Activated CD4-positive, alpha-beta T cell treated with anti-CD3 and anti-CD28 coated beads, Interleukin-2, amount 10 ng/mL, durations not matched to agents 24 days and 14 days (primary cell): ENCODE measurements at places on chromosomes 11 and 22. TPM values are rescaled to one million over a fixed set of nuclear protein-coding genes. Genes with fewer than 3 reads are reported as not detected.

- DNase-seq = no peak
Measured at GRCh38 chr11:1351278-1351937, 38.3 kb upstream of the BRSK2 start.

The DYNC2H1 gene
- total RNA-seq = 0.30 and 0.64 TPM in 2 replicates

DNA sequence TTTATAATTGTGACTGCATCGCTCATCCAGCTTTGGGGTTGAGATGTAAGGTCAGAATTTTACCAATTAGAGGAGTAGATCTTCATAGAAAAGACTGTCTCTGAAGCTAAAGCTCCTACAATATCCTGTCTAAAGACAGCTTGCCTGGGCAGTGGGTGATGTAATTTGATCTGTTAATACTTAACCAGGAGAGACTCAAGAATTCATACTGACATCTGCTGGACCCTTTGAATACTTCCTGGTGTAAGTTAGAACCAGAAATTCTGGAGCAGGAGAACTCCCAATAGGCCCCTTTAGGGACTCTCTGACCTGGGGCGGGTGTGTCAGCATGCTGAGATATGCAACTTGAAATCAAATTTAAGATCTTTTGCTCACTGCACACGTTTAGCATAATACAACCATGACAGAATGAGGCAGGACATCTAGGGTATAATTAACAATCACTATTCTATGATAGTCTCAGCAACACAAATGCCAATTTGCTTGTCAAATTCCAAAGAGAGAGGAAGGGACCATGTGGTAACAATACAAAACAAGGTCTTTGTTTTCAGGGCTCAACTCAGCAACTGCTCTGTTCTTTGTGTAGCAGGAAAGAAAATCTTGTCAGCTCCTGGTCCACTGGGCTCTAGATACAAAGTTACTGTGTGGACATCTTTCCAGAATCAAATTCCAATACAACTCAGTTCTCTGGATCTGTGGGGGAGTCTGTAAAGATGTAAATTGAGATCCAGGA, 143.9 kb downstream of the INSC start:
- no peak for DNase-seq

DNA sequence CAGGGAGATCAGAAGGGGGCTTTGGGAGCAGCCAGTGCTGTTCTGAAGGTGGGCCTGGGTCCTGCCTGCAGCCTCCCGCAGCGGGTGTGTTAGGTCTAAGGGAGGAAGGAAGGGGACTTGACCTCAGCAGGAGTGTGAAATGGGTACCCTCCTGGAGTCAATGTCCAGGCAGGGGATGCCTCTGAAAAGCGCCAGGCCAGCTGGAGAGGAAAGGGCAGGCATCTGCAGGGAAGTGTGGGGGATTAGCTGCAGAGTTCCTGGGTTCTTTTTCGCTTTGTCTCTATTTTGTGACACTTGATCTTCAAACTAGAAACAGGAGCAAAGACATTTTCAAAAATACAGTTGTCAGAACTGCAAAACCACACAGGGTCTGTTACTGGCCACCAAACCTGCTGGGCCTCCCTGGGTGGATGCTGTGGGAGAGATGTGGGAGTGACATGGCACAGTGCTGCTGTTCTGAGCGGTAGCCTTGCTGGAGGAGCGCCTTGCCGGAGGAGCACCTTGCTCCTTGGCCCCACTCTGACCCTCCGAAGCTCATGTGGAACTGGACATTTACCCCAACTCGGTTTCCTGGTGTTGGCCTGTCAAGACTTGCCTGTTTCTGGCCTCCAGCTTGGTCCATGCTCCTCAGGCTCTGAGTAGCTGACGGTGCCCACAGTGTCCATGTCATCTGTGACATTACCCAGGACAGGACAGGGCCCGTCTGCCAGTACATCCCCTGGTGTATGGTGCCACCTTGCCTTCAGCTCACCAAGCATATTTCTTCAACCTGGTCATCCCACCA, 25.9 kb downstream of the MED15 start:
- DNase-seq = no peak

DNA sequence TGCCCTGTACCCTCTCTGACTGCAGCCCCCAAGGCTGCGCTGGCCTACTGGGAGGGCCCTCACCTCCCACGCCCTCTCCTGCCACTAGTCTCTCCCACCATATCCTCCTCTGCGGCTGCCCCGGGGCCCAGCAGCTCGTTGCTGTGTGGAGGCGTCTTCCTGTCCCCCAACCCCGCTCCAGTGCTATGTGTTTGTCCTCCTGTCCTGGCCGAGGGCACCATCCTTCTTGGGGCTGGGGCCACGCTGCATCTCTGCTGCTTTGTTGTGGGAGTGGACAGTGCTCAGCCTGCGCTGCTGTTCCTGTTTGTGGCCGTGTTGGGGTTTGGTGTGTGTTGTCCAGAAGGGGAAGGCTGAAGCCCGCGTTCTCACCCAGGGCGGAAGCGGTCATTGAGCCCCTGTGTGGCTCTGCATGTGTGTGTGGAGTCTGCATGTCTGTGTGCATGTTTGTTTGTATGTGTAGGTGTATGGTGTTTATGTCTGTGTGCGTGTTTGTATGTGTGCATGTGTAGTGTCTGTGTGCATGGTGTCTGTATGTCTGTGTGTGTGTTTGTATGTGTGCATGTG, 15.7 kb downstream of the TPCN2 start:
- no peak for DNase-seq

The LUZP2 gene
- total RNA-seq = not detected in 2 replicates

DNA sequence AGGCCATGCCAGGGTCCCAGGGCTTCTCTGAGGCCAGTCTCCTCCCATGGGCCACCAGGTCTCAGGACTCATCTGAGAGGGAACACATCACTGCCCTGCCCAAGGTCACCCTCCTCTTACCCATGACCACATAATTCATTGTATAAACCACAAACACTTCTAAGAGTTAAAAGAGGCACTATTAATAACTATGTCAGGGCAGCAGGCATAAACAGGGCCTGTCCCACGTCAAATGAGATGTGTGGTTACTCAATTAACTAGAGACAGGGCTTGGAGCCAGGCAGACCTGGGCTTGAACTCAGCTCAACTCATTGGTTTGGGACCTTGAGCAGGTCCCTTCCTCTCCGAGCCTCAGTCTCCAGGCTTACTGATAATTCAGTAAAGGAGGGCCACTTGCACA, 33.1 kb downstream of the ARAP1 start:
- DNase-seq = no peak

DNA sequence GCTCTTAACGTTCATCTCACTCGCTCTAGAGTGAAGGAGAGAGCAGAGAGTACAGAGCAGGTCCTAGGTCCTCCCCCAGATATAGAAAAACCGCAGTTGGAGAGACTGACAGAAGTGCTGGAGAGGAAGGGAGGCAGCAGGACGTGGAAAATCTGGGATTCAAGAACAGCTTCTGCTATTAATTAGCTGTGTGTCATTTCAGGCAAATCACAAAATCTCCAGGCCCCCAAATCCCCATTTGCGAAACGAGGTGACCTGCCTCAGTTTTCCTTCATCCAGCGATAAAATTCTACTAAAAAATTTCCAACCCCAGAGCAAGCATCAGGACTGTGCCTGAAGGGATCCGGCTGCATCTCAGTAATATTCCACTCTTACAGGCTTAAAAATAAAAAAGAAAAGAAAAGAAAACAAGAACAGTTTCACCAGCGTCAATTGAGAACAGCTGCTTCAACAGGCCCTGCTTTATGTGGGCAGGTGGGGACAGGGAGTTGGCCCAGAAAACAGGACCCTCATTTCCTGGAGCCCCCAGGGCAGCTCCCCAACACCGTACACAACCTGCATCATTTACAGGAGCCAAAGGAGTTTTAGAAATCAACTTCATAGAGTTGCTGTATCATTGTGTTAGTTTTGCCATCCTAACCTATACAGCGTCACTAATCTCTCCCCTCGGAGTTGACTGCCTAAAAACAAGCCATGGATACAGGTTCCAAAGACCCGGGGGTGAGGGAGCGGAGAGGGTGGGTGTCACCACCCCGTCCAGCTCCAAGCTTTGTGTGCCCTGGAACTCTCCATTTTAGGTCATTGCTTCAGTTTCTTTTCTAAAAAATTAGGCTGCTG, 2.3 kb upstream of the MALAT1 start:
- peak; percentile 82 for DNase-seq

DNA sequence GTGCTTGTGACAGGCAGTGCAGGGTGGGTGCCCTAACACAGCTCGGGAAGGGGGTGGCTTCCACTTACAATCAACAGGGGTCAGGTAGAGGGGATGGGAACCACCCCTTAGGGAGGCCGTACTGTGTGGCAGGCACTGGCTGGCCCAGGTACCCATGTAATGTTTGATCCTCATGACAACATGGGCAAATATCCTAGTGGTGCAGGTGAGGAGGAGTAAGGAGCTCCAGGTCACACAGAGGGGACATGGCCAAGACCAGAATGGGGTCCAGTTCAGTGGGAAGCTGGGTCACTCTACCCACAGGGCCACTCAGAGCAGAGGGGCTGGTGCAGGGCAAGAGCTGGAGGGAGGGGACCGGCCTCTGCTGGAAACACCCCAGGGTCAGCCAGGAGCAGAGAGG, 3.1 kb downstream of the APOL4 start:
- DNase-seq = no peak

GRCh38 chr22:20466659-20467379, 28.8 kb downstream of the KLHL22 start:
- DNase-seq = no peak

DNA sequence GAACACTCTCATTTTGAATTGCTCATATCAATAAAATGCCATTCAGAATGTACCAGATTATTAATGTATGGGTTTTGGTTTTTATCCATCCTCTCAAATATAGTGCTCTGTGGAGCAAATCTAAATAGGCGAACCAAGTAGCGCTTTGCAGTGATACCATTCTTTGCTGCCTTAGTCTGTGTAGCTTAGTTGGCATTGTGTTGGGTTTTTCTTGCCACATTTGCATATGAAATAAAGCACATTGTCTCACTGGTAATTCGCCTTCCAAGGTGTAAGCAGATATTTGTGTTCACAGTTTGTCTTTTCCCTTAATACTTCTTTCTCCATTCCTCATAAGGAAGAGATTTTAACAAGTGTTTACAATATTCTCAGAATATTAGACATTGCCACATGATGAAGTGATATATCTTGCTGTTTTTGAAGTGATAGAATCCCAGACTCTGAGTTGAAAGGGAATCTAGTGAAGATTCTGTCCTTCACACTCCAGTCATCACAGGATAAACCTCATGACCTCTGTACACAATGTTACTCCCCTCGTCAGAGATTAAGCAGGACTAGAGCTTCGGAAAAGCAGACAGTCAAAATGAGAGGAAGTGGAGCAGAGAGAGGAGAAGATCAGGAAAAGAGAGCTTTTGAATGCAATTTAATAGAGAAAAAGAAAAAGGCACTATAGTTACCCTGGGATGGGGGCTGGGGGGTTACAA, 16.5 kb downstream of the C11orf91 start:
- no peak for DNase-seq

- DNase-seq = peak; percentile 76
Measured at GRCh38 chr11:63613517-63614135, 607 bp downstream of the PLAAT3 start.

DNA sequence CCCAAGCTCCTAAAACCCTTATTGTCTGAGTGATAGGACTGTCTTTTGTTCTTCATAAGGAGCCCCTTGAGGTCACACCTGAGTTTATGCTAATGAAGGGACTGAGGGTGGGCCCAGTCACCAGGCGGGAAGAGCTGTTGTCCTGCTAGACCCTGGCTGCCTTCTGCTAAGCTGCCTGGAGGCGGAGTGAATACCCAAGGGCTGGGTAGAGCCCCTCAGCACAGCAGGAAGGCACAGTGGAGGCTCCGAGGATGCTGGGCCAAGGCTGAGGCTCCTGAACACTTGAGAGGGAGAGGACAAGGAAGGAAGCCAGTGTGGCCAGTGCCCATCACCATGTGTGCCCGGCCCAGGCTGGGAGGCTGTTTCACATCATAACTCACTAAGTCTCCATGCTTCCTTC, 4.8 kb upstream of the PHF21B start:
- no peak for DNase-seq

GRCh38 chr11:102230186-102230585, 87.1 kb upstream of the BIRC3 start:
- no peak for DNase-seq

GRCh38 chr22:36332623-36333332, 55.0 kb downstream of the MYH9 start:
- DNase-seq = peak; percentile 89
